ENCODE measurements at places on chromosomes 7 and 10. TPM values are rescaled to one million over a fixed set of nuclear protein-coding genes. Genes with fewer than 3 reads are reported as not detected.

MYOZ1 gene
- total RNA-seq = not detected

DNA sequence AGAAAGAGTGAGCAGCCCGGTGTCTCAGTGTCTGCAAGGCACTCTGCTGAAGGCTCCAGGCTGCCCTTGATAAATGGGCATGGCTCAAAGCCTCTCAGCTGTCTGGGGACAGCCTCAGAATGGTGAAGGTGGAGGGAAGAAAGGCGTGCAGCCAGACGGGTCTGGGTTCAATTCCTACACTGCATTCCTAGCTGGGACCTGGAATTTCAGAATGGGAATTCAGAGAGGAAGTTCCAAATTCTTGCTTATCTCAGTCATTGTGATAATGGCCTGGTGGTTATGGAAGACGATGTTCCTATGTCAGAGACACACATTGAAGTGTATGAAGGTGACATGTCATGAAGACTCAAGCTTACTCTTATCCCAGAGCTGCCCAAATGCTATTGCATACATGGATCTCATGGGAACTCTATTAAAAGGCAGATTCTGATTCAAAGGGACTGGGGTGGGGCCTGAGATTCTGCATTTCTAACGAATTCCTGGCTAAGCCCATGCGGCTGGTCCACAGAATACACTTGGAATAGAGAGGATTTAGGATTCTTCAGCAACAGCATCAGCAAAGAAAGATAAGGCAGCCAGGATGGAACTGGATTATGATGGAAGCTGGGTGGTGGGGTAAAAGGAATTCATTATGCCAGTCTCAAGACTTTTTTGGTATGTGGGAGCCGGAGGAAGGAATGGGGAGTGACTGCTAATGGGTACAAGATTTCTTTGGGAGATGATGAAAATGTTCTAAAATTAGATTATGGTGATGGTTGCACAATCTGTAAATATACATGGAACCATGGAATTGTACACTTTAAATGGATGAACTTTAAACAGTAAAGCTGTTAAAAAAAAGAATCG, 82.6 kb upstream of the ZMIZ1 start:
- no peak for DNase-seq

DNA sequence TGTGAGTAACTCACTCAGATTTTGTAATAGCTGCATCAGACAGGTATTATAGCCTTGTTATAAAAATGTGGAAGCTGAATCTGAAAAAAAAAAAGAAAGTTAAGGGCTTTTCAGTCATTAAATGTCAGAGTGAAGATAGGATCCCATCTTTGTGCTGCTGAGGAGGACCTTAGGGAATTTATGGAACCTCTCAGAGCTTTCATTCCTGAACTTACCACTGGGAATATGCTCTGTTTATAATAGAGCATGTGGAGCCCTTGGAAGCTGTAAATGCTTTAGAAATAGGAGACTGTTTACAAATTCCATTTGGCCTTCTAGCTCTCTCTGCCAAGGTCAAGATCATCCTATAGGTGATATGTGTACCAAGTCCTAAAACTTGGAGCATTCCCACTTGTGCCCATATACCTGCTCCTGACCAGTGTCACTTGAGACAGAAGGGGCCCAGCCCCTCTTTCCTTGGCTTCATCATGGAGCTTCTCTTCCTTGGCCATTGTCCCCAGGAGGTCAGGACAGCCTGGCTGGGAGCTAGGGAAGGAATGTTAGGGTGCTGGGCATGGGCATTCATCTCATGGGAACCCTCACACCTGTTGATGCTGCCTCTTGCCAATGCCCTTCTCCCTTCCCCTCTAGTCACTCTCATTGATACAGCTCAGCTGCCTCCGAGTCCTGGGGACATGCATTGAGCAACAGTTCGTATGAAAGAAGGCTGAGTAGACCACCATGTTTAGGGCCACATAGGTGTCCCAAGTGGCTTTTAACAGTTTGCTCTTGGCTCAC, 105.3 kb downstream of the LRRC18 start:
- DNase-seq = no peak

SFTPA1 gene
- 0.60 TPM for total RNA-seq

- no peak for DNase-seq
Measured at GRCh38 chr10:79947787-79948424, 999 bp downstream of the SFTPD start.

DNA sequence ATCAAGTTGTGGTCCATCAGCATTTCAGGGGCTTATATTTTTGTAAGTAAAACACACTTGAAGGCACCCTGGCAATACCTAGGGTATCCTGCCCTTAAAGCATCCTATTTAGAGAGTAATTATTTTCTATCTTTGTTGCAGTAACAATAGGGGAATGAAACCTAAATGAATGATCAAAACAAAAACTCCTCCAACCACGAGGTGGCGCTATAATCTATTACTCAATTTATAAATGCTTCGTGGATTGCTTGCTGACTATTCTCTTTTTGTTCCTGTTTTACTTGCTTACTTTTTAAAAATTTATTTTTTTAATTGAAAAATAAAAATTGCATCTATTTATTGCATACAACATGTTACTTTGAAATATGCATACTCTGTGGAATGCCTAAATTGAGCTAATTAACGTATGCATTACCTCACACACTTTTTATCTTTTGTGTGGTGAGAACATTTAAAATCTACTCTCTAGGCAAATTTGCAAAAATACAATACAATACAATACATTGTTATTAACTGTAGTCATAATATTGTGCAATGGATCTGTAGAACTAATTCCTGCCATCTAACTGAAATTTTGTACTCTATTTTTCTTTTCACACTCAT, 147.7 kb upstream of the BMPER start:
- DNase-seq = no peak

PPP1R3C gene
- total RNA-seq = 23.3 TPM

NPY4R gene
- total RNA-seq = 18.9 TPM

INHBA gene
- total RNA-seq = 0.28 TPM

ASIC3 gene
- 6.5 TPM for total RNA-seq

DNA sequence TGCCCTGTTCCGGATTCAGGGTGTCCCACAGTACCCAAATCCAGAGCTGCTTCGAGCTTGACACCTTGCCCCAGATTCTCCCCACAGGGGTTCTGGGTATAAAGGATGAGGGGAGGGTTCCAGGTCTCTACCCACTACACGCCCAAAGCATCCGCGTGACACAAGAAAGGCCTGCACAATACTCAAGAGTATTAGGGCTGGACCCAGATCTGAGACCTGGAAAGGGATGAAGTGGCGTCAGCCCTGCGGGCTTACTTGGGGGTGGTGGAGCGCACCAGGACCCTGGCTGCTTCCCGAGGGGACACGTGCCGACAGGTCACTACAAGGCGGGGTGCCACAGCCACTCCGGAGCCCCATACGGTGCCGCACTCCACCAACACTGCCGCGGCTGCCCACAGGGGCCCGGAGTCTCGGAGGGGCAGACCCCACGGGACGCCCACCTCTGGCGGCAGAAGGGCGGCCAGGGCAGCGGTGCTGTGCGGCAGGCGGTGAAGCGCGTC, 1.3 kb downstream of the TYSND1 start:
- DNase-seq = no peak

DNA sequence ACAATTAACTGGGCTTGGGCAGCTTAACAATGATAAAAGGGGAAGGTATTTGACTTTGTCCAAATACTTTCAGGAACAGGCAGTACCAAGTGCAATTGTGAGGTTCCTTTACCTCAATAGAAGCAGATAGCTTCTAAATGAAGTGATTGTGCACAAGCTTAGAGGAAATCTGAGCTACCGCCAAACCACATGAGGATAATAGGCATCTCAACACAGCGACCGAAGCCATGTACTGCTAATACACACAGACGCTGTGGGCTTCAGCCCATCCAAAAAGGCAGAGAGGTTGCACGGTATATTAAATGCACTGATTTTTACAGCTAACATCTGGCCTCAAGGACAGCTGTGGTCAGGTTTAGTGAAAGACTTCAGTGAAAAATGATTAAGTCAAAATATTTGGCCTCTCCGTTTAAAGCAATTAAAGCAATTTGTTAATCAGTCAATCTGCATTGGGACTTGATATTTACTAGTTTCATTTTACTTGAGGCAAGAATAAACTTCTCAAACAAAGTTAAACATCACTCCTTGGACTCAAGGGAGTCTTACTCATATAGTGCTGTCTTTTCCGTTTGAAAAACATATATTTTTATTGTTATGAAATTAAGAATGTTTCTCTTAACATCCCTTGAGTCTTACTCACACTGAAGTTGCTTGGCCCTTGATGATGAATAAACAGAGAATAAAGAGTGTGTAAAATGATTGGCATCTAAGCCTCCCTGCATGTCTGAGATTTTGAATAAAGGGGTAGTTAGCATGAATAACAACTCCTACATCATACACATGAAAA, 306.3 kb downstream of the C7orf25 start:
- DNase-seq = no peak

DNA sequence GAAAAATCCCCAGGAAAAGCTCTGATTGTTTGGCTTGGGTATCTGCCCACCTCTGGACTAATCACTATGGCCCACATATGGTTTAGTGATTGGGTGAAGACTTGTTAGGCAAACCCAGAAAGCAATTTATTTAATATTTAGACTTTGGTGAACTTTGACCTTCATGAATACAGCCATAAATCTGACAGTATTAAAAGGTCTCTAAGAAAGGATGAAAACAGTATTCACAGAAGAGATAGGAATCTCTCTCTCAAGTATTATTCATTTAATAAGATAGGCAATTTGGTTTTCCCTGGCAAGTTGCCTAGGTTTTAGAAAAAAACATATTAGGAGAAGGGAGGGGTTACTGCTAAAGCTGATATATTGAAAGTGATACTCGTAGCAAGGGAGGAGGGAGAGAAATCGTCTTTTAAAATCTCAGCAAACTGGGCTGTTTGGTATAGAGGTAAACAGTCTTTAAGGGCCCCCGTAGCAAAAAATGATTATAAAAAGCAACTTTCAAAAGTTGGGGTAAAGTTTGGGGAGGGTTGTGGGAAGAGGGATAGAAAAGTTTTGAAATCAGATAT, 57.1 kb downstream of the LSMEM1 start:
- DNase-seq = no peak

GPR37 gene
- total RNA-seq = 1.2 TPM

ADIRF gene
- total RNA-seq = 127 TPM

- no peak for DNase-seq
Measured at GRCh38 chr7:96300502-96300901, 21.4 kb downstream of the SLC25A13 start.

DNA sequence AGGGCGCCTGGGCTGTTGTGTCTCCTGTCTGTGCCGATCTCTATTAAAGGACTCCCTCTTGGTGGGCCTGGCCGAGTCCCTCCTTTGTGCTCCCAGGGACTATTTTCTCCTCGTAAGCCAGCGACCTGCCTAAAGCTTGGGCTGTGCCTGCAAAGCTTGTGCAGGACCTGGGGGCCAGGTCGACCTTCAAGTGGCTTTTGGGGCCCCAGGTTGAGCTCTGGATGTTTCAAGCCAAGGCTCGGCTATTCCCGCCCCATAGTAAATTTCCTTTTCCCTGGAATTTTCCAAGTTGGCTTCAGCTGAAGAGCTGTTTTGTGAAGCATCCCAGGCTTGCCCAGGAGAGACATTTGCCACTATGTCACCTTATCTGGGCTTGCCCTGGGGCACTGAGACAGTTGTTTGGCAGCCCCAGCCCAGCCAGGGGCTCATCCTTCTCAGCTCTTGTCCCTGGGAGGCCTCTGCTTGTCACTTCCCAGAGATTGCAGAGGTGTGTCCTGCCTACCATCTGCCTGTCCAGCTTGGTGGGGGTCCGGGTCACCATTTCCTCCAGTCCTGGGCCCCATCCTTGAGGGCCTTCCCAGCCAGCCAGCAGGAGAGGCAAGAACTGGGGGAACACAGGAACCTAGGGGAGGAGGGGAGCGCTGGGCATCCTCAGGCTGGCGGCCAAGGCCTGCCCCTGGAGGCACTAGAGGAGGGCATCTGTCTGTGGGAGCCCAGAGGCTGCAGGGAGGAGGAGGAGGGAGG, 20.2 kb downstream of the ZMIZ2 start:
- no peak for DNase-seq

GATA3 gene
- total RNA-seq = 0.47 TPM

- DNase-seq = no peak
Measured at GRCh38 chr10:53904506-53905241, 896.4 kb downstream of the PCDH15 start.

DNA sequence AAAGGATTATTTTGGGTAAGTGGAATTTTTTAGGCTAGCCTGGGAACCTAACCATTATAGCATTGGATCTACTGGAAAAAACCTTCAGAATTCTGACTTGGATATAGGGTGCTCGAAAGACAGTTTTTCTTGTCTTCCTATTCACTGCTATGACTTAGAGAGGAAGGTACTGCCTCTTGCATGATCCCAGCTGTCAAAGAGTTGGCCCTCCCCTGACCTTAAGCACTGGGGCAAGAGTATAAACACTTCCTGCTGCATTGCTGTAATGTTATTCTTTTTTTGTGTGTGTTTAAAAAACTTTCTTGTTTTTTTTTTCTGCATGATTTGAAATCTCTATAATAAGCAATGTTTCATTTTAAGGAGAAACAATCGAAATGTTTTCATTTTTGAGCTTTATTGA, 113.0 kb downstream of the LRMDA start:
- no peak for DNase-seq

DNA sequence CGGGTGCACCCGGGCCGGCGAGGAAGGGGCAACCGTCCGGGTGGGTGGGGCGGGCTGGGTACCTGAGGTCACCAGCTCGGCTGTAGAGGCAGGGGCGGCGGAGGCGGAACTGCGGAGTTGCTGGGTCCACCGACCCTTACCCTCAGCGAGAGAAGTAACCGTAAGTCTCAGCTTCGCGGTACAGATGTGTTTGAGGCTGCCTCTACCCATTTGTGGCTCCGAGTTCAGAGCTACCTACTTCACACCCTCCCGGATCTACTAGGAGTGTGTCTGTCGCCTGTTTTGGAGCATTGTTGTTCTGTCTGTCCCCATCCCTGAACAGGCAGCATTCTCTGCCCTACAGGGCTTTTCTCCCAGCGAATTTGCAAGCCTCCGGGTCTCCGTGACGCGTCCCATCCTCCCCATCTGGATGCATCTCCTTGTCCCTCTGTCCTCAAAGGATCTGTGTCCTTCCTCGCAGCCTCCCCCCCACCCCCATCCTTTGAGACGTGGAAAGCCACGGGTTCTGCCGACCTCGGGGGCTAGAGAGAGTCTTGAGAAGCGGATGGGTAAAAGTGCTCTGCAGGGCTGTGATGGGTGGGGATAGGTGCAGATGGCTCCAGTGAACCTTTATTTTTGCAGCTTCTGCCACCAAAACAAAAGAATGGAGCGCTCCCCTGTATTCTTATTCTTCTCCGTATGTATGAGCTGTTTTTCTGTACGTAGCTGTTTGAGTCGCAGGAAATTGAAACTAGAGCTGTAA, 757 bp downstream of the ANKIB1 start:
- peak; percentile 46 for DNase-seq

CACUL1 gene
- 39.2 TPM for total RNA-seq

- no peak for DNase-seq
Measured at GRCh38 chr10:89351412-89351779, 23.6 kb downstream of the IFIT3 start.

LIPJ gene
- 0.12 TPM for total RNA-seq

- no peak for DNase-seq
Measured at GRCh38 chr10:132909491-132910071, 32.8 kb downstream of the CFAP46 start.

GRCh38 chr10:1476455-1476803, 260.9 kb downstream of the ADARB2 start:
- no peak for DNase-seq

- DNase-seq = no peak
Measured at GRCh38 chr7:74443543-74444247, 10.0 kb upstream of the GTF2IRD1 start.

ACSM6 gene
- total RNA-seq = not detected

TYW1 gene
- total RNA-seq = 16.6 TPM

RTKN2 gene
- 0.70 TPM for total RNA-seq

OGDHL gene
- 1.9 TPM for total RNA-seq
